ENCODE measurements at places on chromosomes 6 and 20. TPM values are rescaled to one million over a fixed set of nuclear protein-coding genes. Genes with fewer than 3 reads are reported as not detected.
A peak's percentile ranks its signal among the peaks of the same experiment; 100 is the strongest.

DNA sequence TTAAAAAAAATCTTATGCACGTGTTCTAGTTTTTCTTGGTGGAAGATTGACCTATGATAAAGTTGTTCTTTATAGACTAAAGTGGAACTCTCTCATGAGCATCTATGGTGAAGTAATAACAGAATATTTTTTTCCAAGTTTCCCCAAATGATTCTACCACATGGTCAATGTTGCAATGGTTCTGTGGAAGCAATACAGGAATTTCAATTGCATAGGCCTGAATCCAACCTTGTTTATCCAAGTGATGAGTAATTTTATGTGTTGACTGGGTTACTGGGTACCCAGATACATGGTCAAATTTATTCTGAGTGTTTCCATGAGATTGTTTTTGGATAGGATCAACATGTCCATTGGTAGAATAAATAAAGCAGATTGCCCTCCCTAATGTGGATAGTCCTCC lies 581.5 kb downstream of the MMUT start:
- no peaks in the 10 kb centered on the region for H3K4me1 ChIP-seq
- no peaks in the 10 kb centered on the region for H3K36me3 ChIP-seq
- H3K27me3 ChIP-seq, result no peaks in the 10 kb centered on the region
- DNase-seq, result no peak
- no peak overlapping the region for H3K4me3 ChIP-seq

GRCh38 chr6:163486821-163487220 lies 72.3 kb downstream of the QKI start:
- DNase-seq, result no peak
- H3K27me3 ChIP-seq, result no peaks in the 10 kb centered on the region
- no peak overlapping the region for H3K27ac ChIP-seq
- peaks cover 96% of the 10 kb centered on the region for H3K4me1 ChIP-seq

DNA sequence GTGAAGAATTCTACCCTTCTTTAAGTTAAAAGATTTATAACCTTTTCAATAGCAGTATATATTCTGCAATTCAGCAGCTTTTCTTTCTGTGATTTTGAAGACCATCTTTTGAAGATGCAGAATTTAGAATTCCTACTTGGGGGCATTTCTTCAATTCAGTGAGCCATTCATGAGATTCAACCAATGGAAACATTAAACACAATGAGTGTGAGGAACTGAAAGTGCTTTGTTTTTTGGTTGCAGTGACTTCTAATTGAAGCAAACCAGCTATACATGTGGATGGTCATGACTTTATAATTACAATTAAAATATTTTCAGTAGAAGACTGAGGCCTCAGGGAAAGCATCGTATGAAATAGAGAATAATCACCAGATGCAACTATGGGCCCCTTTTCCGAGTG lies 108.3 kb downstream of the CARMIL1 start:
- no peaks in the 10 kb centered on the region for H3K27me3 ChIP-seq
- DNase-seq, result no peak
- peaks cover 3% of the 10 kb centered on the region for H3K4me1 ChIP-seq
- no peaks in the 10 kb centered on the region for H3K36me3 ChIP-seq
- no peak overlapping the region for H3K4me3 ChIP-seq

DNA sequence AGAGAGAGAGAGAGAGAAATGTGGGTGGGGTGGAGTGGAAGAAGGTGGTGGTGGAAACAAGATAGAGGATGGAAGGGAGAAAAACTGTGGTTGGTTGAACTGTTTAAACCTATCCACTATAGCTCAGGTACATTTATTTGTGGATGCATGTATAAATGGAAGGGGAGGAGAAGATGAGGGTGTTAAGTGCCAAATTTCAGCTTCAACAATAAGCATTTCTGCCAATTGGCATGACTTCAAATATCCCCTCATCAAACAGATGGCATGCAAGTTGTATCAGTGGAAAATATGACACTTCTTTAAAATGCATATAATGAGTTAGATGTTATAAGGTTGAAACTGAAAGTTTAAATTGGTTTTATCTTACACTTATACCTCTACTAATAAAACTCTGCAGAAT lies 216.1 kb downstream of the LMBRD1 start:
- no peaks in the 10 kb centered on the region for H3K36me3 ChIP-seq
- no peak for DNase-seq

- H3K4me3 ChIP-seq, result no peak overlapping the region
- H3K27me3 ChIP-seq, result peaks cover 66% of the 10 kb centered on the region
- H3K27ac ChIP-seq, result no peak overlapping the region
- no peaks in the 10 kb centered on the region for H3K36me3 ChIP-seq
These were observed 48.5 kb downstream of the FNDC1 start for GRCh38 chr6:159217595-159218275.

DNA sequence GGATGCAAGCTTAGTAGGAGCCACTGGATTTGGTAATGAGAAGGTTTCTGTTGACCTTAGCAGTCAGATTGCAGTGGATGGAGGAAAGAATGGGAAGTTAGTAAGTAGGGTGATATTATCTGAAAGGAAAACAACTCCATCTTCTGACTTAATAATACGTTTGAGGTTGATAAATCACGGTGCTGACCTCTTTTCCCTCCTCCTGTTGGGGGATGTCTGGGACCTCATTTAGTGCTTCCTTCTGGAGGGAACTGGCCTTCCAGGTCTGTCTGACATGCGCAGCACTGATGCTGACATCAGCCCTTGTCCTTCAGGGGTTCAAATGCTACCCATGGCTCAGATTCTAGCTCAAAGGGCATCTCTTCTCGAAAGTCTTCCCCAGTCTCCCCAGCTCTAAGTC lies 48.2 kb upstream of the AKAP12 start:
- H3K36me3 ChIP-seq, result no peaks in the 10 kb centered on the region

GRCh38 chr20:34222208-34222607 lies 19.0 kb upstream of the ASIP start:
- H3K36me3 ChIP-seq, result no peaks in the 10 kb centered on the region
- H3K27me3 ChIP-seq, result peaks cover 4% of the 10 kb centered on the region
- H3K4me3 ChIP-seq, result no peak overlapping the region

DNA sequence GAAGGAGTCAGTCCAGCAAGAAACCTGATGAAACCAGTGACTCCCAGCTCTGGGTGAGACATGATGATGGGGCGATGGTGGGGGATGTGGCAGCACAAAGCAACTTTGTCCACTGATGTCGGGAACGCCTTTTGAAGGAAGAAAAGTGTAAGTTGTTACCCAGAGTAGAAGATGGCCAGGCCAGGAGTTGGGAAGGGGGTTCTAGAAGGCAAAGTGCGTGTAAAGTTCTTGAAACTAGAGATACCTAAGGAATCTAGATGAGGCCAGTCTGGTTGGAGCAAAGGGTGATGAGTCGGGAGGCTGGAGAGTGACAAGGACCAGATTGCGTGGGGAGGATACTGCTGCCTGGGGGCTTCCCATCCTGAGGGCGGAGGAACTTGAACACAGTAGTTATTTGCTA lies 117.0 kb downstream of the PHACTR3 start:
- no peak overlapping the region for H3K27ac ChIP-seq
- no peaks in the 10 kb centered on the region for H3K36me3 ChIP-seq
- no peak for DNase-seq
- no peak overlapping the region for H3K4me3 ChIP-seq

- H3K4me1 ChIP-seq, result no peaks in the 10 kb centered on the region
- no peak overlapping the region for H3K4me3 ChIP-seq
- H3K36me3 ChIP-seq, result no peaks in the 10 kb centered on the region
These were observed 1021.6 kb upstream of the FLRT3 start for GRCh38 chr20:15359056-15359455.

DNA sequence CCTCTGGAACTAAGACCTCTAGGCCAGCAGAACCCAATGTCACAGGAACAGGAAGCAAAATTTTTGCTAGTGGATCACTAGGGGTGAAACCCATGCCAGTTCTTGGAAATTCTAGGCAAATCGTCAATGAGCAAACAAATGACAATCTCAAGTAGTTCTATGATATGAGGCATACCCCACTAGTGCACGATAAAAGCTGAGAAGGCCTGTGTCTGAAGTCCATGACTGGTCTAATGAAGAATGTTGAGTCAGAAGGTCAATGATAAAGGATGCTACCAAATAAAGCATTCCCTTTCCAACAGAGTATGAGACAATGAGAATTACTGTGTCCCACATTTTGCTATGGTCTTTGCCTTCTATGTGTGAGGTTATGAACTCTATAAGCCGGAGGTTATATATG lies 149.4 kb upstream of the NOX3 start:
- H3K36me3 ChIP-seq, result no peaks in the 10 kb centered on the region
- no peak for DNase-seq
- no peaks in the 10 kb centered on the region for H3K4me1 ChIP-seq
- no peak overlapping the region for H3K4me3 ChIP-seq
- H3K27me3 ChIP-seq, result no peaks in the 10 kb centered on the region
- H3K27ac ChIP-seq, result no peak overlapping the region

DNA sequence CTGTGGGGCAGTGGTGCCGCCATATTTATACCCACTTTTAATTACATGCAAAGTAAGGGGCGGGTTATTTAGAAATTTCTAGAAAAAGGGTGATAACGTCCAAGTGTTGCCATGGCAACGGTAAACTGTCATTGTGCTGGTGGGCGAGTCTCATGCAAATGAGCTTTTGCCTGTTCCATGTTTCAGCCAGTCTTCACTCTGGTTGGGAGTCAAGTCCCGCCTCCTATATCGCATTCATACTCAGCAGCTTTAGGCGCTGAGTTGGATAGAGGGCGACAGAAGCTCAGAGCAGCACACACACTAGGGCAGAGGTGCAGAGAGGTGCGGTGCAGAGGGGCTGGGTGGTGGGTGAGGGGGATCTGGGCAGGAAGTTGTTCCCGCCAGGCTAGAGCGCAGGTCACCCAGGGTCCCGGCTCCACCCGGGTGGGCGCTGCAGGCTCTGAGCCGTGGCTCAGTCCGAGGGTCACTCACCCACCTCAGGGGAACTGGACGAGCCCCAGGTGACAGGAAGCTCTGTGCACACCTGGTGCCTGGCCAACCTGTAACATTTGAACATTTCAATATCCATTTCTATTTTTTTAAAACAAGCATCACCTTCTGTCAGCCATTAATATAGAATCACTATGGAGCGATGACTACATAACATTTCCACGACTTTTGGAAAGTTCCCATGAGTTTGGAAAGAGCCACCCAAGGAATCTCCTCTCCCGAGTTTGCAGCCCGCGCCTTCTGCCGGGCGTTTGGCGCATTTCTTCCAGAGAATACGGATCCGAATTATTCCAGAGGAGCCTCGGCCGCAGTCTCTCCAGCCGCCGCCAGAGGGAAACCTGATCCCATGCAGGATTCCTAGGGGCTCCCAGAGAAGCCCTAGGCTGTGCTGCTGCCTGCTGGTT lies 89.1 kb upstream of the PHACTR3 start:
- peak; percentile 67 for DNase-seq
- H3K36me3 ChIP-seq, result no peaks in the 10 kb centered on the region
- H3K4me1 ChIP-seq, result no peaks in the 10 kb centered on the region
- H3K4me3 ChIP-seq, result no peak overlapping the region
- H3K27me3 ChIP-seq, result peaks cover 57% of the 10 kb centered on the region

DNA sequence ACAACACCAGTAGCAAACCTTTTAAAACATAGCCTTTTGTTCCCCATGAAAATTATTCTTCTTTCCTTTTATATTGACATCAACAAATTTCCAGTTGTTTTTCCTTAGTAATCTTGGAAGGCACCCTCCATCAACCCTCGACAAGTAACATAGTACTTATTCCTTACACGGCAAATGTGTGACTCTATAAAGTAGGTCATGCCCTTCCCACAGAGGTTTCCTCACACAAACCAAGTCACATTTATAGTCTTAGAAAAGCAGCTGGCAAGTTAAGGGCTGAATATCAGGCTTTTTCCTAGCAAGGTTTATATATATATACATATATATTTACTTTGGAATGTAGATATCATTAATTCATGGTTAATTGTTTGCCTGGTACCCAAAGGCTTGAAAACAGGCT lies 371.5 kb downstream of the SYNE1 start:
- no peak for DNase-seq
- peaks cover 9% of the 10 kb centered on the region for H3K4me1 ChIP-seq
- H3K36me3 ChIP-seq, result peaks cover 31% of the 10 kb centered on the region
- H3K27ac ChIP-seq, result no peak overlapping the region
- no peak overlapping the region for H3K4me3 ChIP-seq
- no peaks in the 10 kb centered on the region for H3K27me3 ChIP-seq

- no peaks in the 10 kb centered on the region for H3K36me3 ChIP-seq
- no peaks in the 10 kb centered on the region for H3K4me1 ChIP-seq
- no peaks in the 10 kb centered on the region for H3K27me3 ChIP-seq
- no peak for DNase-seq
- H3K27ac ChIP-seq, result no peak overlapping the region
- H3K4me3 ChIP-seq, result no peak overlapping the region
These were observed 77.1 kb upstream of the EMILIN3 start for GRCh38 chr20:41443691-41444090.

GRCh38 chr6:127300411-127300810 lies 33.7 kb downstream of the RNF146 start:
- H3K27me3 ChIP-seq, result no peaks in the 10 kb centered on the region
- H3K27ac ChIP-seq, result no peak overlapping the region
- no peak overlapping the region for H3K4me3 ChIP-seq
- DNase-seq, result no peak
- peaks cover 36% of the 10 kb centered on the region for H3K4me1 ChIP-seq
- peaks cover 21% of the 10 kb centered on the region for H3K36me3 ChIP-seq

- H3K4me3 ChIP-seq, result no peak overlapping the region
- peaks cover 15% of the 10 kb centered on the region for H3K27me3 ChIP-seq
- no peak overlapping the region for H3K27ac ChIP-seq
- no peaks in the 10 kb centered on the region for H3K4me1 ChIP-seq
- H3K36me3 ChIP-seq, result no peaks in the 10 kb centered on the region
These were observed 135.4 kb downstream of the BMP7 start for GRCh38 chr20:57131077-57131476.

CNKSR3 gene
- 30.1 TPM for total RNA-seq

XKR7 gene
- not detected for total RNA-seq

COX7A2 gene
- 995 TPM for total RNA-seq

MEP1A gene
- not detected for total RNA-seq

EMILIN3 gene
- total RNA-seq, result 0.20 TPM

DOK5 gene
- 12.0 TPM for total RNA-seq

CDSN gene
- total RNA-seq, result not detected

CTCFL gene
- total RNA-seq, result not detected

THBD gene
- total RNA-seq, result 61.0 TPM

ADGRB3 gene
- 0.57 TPM for total RNA-seq

C6orf163 gene
- total RNA-seq, result 1.9 TPM

Measured in heart right ventricle (tissue), 16 donors.